ENCODE measurements at places on chromosomes 2 and 18.

- no peak for DNase-seq
Observed at GRCh38 chr2:237132799-237133198, 47.1 kb downstream of the COPS8 start.

DNA sequence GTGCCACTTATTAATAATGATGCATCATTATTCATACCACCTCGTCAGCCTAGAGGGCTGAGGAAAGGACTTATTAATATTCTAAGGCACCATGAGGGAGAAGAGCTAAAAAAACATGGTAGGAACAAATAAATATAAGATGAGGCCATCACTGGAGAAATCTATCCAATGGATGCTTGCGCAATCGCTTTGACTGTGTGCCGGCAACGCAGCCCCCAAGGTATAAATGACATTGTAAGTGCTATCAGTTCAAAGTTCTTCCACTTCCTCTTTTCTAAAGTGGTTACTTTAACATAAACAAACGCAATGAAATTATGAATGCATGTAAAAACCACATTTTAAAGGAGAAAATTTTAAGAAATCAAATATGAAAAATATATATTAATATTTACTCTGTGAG is 164.6 kb downstream of the EIPR1 start:
- no peak for DNase-seq

GRCh38 chr2:85265304-85265703 is 62.5 kb downstream of the TGOLN2 start:
- DNase-seq, result no peak

DNA sequence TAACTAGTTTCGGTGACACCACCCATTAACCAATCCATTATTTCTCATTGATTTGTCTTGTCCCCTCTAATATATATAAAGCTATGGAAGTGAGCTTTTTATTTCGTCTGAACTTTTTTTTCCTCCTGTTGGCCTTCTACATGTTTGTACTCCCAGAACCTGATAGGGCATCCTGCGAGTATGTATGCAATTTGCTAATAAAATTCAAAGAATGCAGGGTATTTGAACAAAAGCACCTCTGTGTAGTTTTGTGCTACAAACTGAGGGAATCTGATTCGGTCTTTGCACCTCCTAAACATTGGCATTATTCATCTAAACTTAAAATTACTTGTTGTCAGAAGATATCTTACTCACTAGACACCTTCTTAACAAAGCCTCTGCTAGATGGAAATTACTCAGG is 242.9 kb upstream of the TMEFF2 start:
- DNase-seq, result no peak

- no peak for DNase-seq
Observed at GRCh38 chr18:2825613-2826175, 21.1 kb upstream of the EMILIN2 start.

DNA sequence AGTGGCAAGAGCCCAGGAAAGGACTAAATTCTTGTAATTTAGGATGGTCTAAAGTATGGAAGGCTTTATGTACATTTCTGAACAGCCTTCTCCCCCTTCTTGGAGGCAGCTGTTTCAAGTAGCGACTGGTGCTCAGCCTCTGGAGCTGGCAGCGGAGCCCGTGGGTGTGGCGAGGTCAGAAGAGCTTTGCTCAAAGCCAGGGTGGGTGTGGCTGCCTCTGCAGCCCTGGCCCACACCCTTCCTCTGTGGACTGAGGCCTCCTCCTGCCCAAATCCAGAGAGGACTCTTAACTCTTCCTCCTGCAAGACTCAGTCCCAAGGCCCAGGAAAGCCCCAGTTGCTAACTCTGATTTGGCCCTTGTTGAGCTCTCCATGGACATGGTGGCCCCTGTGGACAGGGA is 202.1 kb upstream of the REV1 start:
- no peak for DNase-seq

- no peak for DNase-seq
Observed at GRCh38 chr2:136023416-136023815, 38.0 kb upstream of the DARS1 start.

DNA sequence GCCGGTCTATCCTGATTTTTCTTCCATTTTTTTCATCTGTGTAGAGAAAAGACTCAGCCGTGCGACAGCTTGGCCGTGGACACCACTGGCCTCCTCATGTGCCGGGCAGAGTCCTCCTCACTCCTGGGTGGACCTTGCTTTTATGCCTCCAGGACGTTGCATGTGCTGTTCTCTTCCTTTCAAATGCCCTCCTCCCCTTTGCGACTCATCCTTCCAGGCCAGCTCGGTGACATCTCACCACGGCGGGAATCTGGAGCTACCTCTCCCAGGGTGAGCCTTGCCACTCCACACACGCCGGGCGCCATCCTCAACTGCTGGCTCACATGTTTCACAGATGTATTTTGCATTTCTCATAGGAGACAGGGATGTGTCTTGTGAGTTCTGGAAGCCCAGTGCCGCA is 198.5 kb upstream of the HDAC4 start:
- DNase-seq, result no peak

GRCh38 chr2:233833345-233833744 is 21.0 kb downstream of the HJURP start:
- DNase-seq, result no peak

DNA sequence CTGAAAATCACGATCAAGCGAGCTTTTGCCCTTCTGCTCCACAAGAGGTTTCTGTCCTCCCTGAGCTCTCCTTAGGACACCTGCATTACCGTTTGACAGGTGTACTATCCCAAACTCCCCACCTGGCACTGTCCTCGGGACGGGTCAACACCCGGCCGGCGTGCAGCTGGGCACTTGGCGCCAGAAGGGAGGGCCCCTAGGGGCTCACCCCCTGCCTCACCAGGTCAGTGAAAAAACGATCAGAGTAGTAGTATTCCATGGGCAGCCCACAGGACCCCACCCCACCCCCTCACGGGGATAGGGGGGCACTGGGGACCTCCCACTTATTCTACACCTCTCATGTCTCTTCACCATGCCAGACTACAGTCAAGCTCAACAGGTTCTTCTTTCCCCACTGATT is 117.6 kb upstream of the ANKRD30BL start:
- no peak for DNase-seq

DNA sequence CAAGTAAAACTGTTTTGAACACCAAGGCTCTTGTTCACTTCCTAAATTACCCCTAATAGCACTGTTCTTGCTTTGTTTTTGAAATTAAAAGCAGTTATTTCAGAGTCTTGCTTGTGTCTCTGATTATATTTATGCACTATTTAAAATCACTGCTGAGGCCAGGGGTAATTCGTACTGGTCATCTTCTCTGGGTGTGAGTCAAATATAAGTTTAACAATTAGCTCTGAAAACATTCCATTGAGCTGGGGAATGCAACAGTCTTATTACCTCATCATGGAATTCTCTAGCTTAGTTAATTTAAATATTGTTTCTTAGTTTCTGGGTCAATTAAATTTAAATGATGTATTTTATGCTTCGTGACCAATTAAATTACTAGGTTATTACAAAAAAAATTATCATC is 135.0 kb downstream of the MEIS1 start:
- DNase-seq, result no peak

DNA sequence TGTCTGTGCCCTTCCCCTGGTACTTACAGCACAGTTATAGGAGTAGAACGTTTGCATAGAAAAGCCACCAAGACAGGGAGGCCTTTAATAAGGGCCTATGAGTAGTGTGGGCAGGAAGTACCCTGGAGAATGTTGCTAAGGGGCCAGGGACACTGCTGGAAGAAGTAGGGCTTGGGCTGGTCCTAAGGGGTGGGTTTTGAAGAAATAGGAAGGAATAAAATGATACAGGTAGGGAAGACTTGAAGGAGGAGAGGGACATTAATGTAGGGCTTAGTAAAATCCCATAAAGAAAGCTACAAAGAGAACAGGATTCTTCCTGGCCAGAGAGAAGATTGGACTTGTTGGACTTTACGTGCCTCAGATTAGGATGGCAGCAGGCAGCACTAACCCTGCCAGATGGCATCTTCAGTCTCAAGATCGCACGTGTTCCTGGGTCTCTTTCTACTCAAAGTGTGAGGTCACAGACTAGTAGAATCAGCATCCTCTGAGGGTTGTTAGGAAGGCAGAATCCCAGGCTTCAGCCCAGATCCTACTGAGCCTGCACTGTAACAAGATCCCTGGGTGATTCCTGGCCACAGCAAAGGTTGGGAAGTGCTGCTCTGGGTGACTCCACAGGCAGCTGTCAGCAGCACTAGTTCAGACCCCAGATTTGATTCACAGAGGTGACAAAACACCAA is 39.2 kb downstream of the EPAS1 start:
- no peak for DNase-seq

GRCh38 chr2:206802654-206803514 is 37.5 kb downstream of the FASTKD2 start:
- no peak for DNase-seq

- no peak for DNase-seq
Observed at GRCh38 chr2:28395334-28396061, 2.8 kb downstream of the FOSL2 start.

GRCh38 chr2:85930129-85931124 is 41.6 kb upstream of the ST3GAL5 start:
- DNase-seq, result no peak

- no peak for DNase-seq
Observed at GRCh38 chr2:174247474-174248186, 702 bp downstream of the OLA1 start.

GRCh38 chr2:199458806-199459285 is 1.1 kb upstream of the SATB2 start:
- no peak for DNase-seq

- no peak for DNase-seq
Observed at GRCh38 chr2:71860381-71860926, 287.2 kb downstream of the CYP26B1 start.

GRCh38 chr18:3248062-3248657 is 559 bp downstream of the MYL12A start:
- no peak for DNase-seq

GRCh38 chr18:5297597-5297996 is 2.1 kb upstream of the ZBTB14 start:
- no peak for DNase-seq

GRCh38 chr2:171939743-171940071 is 17.4 kb downstream of the HAT1 start:
- no peak for DNase-seq

DNA sequence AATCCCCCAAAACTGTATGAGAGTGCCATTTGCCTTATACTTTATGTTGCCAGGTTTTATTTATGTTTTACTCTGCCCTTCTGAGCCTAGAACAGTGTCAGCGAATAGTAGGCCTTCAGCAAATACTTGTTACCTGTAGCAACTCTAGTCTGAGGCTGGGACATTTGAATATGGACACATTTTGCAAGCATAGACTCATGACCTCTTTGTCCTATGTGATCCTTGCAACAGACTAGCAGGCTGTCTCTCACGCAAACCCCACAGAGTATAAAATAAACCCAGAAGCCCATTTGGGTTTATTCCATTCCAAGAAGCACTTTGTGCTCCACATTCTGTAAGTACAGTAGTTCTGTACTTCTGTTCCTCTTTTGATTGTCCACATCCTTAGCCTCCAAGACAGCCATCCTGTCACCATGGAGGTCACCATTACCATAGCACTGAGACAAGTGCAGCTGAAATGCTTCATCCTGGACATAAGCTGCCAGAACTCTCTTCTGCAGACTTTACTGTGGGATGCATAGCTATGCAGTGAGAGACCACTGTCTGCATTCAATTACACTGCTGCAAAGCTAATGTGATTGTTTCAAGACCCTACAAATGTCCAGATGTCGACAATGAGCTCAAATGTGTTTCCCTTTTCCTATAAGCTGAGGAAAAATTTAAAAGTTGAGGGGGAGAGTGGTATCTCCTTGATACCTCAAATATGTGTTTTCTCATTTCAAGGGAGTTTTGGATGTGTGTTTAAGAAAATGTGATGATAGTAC is 425.7 kb downstream of the PID1 start:
- no peak for DNase-seq

DNA sequence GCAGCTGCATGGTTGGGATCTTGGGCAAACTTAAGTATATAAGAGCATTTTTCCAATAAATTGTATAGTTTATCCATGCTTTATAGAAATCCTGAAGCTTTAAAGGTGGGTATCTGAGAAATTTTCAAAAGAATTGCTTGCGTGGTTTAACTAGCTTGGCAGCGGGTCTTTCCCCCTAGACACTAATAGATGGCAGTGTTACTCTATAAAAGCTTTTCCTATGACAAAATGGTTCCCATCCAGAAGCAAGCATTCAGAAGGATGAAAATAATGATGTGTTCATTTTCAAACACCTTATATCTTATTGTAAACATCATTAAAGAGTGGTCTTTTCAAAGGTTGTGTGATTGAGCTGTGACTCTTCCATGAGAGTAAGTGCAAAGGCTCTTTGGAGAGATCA is 45.9 kb downstream of the KDM3A start:
- DNase-seq, result no peak

DNA sequence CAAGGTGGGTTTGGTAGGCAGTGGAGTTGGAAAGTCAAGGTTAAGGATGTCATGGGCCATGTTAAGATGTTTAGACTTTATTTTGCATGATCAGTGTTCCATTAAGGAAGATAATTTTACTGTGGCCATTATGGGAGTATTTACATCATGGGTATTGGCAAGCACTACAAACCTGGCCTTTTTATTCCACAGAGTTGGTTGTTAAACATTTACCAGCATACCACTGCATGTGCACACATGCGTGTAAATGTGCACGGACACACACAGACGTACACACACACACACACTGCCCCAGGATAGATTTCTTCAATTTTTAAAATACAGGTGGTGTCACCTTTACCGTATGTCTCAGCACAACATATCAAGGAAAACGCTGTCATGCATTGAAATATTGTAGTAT is 51.4 kb upstream of the ITGA6 start:
- DNase-seq, result no peak

- DNase-seq, result no peak
Observed at GRCh38 chr2:15053542-15053941, 421.0 kb downstream of the LRATD1 start.

GRCh38 chr2:104444889-104445288 is 409.0 kb upstream of the POU3F3 start:
- DNase-seq, result no peak

- no peak for DNase-seq
Observed at GRCh38 chr18:76932026-76932819, 109.9 kb downstream of the ZNF236 start.

DNA sequence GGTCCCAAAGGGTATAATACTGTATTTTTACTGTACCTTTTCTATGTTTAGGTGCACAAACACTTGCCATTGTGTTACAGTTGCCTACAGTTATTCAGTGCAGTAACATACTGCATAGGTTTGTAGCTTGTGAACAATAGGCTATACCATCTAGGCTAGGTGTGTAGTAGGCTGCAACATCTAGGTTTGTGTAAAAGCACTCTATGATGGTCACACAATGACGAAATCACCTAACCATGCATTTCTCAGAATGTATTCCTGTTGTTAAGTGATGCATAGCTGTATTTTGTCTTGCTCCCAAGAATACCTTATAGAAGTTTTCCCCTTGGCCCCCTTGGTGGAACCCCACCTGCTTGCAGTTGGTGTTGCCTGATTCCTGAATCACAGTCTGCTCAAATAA is 29.3 kb upstream of the AGFG1 start:
- no peak for DNase-seq

Measured in AG04449 (cell line).